Smooth muscle cell of bladder (primary cell): ENCODE measurements at places on chromosomes 3 and 15. TPM values are rescaled to one million over a fixed set of nuclear protein-coding genes. Genes with fewer than 3 reads are reported as not detected.

GOLGA6L6 gene
- total RNA-seq = not detected in 2 replicates

LNP1 gene
- total RNA-seq = 4.0 and 4.2 TPM in 2 replicates

GOLGA8J gene
- total RNA-seq = not detected in 2 replicates

MYH15 gene
- 0.57 and 0.92 TPM in 2 replicates for total RNA-seq

CHST13 gene
- 0.09 TPM in 1 of 2 replicates, not detected in the other for total RNA-seq
